ENCODE measurements at places on chromosomes 13 and 19. TPM values are rescaled to one million over a fixed set of nuclear protein-coding genes. Genes with fewer than 3 reads are reported as not detected.

TMEM150B gene
- 1.3 TPM for total RNA-seq

AP3D1 gene
- total RNA-seq: 340 TPM

CADM4 gene
- 8.6 TPM for total RNA-seq

HIF3A gene
- 144 TPM for total RNA-seq

CEACAM3 gene
- total RNA-seq: not detected

PODNL1 gene
- not detected for total RNA-seq

ANKLE1 gene
- total RNA-seq: not detected

SLC15A1 gene
- not detected for total RNA-seq

FPR3 gene
- 1.6 TPM for total RNA-seq

ARGLU1 gene
- total RNA-seq: 241 TPM

RNF225 gene
- total RNA-seq: not detected

TNFSF11 gene
- total RNA-seq: not detected

COX6B2 gene
- not detected for total RNA-seq

PGLYRP2 gene
- not detected for total RNA-seq

GIPR gene
- 44.9 TPM for total RNA-seq

MAB21L1 gene
- not detected for total RNA-seq

RFXAP gene
- total RNA-seq: 2.0 TPM

ABHD8 gene
- total RNA-seq: 28.1 TPM

CA11 gene
- total RNA-seq: 33.0 TPM

PLEKHA4 gene
- 35.6 TPM for total RNA-seq

ZNF682 gene
- 0.29 TPM for total RNA-seq

PET100 gene
- 33.2 TPM for total RNA-seq

SRRM5 gene
- not detected for total RNA-seq

PSG11 gene
- total RNA-seq: not detected

KLK1 gene
- 55.0 TPM for total RNA-seq

CIRBP gene
- total RNA-seq: 520 TPM

KANK3 gene
- total RNA-seq: not detected

ADM5 gene
- total RNA-seq: 1.1 TPM

NFIC gene
- total RNA-seq: 33.0 TPM

ZIC5 gene
- not detected for total RNA-seq

ZNF443 gene
- not detected for total RNA-seq

C19orf73 gene
- not detected for total RNA-seq

TRPM4 gene
- total RNA-seq: 1,449 TPM

ZNF835 gene
- total RNA-seq: 0.89 TPM

KASH5 gene
- 0.37 TPM for total RNA-seq

CELF5 gene
- not detected for total RNA-seq

STAP2 gene
- 26.8 TPM for total RNA-seq

VSTM2B gene
- total RNA-seq: not detected

FXYD3 gene
- 141 TPM for total RNA-seq

TUBA3C gene
- total RNA-seq: not detected

PSG7 gene
- not detected for total RNA-seq

GPR4 gene
- total RNA-seq: 1.3 TPM

All from stomach (tissue), 19 donors.